ENCODE measurements at places on chromosomes 5 and 9.

- DNase-seq: no peak
Observed at GRCh38 chr5:178203670-178204181, 607 bp upstream of the HNRNPAB start.

- no peak for DNase-seq
Observed at GRCh38 chr5:130874861-130875417, 290.1 kb downstream of the HINT1 start.

GRCh38 chr5:147461915-147462314 lies 48.0 kb downstream of the DPYSL3 start:
- no peak for DNase-seq

- DNase-seq: peak; percentile 14
Observed at GRCh38 chr5:100430268-100431195, 104.6 kb upstream of the FAM174A start.

DNA sequence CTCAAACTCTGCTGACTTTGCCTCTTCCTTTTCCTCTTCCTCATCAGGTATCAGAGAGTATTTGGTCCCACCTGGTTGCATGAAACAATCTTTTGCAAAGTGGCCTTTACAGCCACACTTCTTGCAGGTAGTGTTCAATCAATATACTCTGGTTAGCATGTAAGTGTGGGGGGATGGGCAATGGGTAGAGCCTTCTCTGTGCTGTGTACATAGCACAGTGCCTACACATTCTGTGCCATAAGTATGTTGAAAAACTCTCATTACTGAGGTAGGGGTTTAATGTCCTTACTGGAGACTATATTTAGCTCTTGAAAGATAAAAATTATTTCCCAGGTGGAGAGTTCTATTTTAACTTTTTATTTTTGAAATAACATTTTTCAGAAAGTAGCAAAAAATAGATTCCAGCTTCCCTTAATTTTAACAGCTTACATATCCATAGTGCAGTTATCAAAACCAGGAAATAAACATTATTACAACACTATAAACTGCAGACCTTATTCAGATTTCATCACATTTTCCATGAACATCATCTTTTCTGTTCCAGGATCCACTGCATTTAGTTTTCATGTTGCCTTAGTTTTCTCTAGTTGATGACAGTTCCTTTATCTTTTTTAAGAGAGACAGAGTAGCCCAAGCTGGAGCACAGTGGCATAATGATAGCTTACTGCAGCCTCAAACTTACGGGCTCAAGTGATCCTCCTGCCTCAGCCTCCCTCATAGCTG lies 15.1 kb downstream of the TTC1 start:
- no peak for DNase-seq

DNA sequence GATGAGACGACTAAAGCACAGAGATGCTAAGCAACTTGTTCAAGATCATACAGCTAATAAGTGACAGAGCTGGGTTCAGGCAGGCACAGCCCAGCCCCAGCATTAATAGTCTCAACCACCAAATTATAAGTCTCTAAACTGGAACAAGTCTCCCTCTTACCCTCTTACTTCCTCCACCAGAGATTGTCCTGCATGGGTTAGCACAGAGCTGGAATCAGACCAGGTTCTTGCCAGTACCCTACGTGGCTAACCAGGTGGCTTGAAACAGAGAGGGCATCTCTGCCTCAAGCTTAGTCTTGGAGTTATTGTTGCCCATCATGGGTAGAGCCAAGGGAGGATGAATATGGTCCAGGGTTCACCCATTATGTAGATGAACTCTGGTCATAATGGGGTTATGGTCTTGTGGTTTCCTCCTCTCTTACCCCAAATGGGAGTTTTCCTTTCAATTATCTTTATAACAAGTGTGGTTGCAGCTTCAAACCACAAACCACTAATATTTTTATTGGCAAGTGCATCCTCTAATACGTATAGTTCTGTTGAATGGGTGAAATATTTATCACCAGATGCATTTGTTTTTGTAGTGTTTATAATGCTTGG lies 8.3 kb upstream of the XPA start:
- DNase-seq: no peak

GRCh38 chr9:105328872-105329718 lies 84.6 kb downstream of the SLC44A1 start:
- no peak for DNase-seq

GRCh38 chr5:39424736-39425637 lies at the start of gene DAB2:
Gene DAB2 (minus strand): TSS chr5:39424980. CDS start chr5:39394320, 30,660 bp downstream.
- DNase-seq: no peak

- no peak for DNase-seq
Observed at GRCh38 chr9:6877671-6878161, 119.9 kb downstream of the KDM4C start.

DNA sequence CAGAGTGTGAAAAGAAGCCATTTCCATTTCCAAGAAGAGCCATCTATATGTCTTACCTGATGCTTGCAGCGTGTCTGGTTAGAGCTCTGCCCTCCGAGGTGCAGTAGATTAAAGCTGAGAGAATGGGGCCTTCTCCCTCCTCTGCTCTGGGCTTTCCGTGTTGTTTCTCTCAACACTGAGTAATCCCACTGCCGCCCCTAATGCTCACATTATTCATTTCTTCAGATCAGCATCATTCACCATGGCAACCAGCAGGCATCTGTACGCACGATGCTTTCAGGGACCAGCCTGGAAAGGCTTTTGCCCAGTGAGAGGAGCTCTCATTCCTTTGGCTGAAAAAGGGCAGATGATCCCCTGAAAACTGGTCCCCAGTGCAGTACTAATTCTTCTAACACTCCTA lies 79.6 kb downstream of the CYFIP2 start:
- no peak for DNase-seq

- DNase-seq: no peak
Observed at GRCh38 chr5:32055891-32056866, 117.9 kb downstream of the GOLPH3 start.

DNA sequence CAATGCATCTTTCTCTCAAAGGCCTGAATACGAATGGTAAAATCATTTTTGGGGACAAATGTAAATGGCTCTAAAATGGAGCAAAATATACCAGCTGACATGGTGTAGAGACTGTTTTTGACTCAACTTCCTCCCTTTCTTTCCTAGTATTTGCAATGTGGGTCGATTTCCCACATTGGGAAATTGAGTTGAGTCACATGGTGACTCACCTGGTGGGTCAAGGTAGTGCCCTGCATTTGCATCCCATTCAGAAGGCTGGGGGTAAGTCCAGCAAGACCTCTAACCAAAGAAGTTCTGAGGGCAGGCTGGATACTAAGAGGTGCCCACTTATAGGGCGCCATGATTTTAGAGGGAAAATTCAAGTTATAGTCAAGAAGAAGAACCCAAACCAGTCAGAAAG lies 179.6 kb upstream of the MPDZ start:
- no peak for DNase-seq
